ENCODE measurements at places on chromosomes 1 and 21. TPM values are rescaled to one million over a fixed set of nuclear protein-coding genes. Genes with fewer than 3 reads are reported as not detected.
A peak's percentile ranks its signal among the peaks of the same experiment; 100 is the strongest.

DNA sequence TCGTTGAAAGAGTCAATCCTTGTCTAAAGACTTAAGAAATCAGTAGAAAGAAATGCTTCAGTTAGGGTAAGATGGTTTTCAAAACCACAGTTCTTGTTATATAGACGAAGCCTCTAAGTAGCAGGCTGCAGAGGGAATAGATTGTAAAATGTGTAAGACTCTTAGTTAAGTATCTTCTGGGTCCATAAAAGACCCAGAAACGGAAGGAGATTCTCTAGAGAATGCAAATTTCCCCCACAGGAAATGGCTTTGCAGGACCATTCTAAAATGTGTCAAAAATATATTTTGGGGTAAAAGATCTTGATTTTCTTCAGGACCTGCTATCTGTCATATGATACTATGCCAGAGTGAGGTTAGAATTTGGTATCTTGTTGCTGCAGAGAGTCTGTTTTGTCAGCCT, 13.4 kb downstream of the OR2T1 start:
- no peak for DNase-seq

- DNase-seq: no peak
These were observed 77.7 kb downstream of the CD46 start for GRCh38 chr1:207829576-207829975.

- no peak for DNase-seq
These were observed 277.0 kb upstream of the C1orf105 start for GRCh38 chr1:172143384-172144055.

- no peak for DNase-seq
These were observed 59.3 kb upstream of the ABCD3 start for GRCh38 chr1:94358630-94359599.

DNA sequence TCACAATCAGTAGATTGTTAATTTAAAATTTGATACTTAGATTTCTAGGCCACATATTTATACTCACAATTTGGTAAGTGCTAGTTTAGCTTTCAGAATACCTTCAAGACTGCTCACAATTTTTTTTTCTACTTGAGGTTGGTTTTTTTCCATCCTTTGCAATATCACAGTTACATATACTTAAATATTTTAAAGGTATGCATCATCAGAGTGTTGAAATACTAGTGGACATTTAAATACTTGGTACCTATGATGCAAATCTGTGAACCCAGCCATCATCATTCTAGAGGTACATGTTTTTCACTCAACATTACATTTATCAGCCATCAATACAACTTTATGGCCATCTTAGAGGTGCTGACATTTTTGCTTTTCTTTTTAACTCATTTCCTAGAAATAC, 6.2 kb upstream of the LRRC40 start:
- DNase-seq: no peak

- DNase-seq: no peak
These were observed 954 bp downstream of the RSBN1 start for GRCh38 chr1:113811156-113811887.

DNA sequence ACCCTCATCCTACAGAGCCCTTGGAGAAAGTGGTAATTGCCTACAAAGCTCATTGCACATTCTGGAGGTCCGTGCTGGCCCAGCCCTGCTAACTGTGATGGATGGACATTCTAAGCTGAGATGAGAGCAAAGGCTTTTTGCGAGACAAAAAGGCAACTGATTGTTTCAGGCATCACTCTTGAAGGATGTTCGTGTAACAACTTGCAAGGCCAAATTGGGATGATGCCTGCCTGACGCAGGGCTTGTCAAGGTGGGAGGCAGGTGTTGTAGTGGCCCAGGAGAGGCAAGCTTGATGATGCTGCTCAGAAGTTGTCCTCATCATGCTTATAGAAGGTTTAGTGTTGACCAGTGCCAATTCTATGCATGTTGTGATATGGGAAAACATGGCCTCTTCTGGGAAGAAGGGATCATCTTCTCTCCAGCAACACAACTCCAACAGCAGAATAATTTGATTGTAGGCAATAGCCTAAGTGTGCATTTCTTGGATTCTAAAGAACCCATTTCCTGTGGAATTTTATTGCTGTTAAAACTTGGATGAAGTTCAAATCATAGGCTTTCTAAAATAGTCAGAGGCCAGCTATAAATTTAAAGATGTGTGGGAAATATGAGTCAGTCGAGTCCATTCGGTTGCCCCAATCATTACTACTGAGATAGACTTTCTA, 102.5 kb upstream of the COA6 start:
- DNase-seq: no peak

DNA sequence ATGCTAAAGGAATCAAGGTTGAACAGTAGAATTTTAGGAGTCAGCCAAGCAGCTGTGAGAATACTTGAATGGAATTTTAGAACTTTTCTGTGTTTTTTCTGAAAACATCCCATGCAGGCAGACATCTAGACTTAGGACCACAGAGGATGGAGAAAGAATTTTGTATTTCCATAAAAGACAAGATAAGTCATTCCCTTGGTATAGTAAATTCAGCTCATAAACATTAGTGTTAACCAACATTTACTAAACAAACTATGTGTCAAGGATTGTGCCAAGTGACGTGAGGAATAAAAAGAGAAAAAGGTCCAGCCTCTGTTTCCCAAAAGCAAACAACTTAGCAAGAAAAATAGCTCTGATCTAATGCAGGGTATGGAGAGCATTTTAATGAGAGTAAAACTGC, 210.2 kb upstream of the NR5A2 start:
- no peak for DNase-seq

DNA sequence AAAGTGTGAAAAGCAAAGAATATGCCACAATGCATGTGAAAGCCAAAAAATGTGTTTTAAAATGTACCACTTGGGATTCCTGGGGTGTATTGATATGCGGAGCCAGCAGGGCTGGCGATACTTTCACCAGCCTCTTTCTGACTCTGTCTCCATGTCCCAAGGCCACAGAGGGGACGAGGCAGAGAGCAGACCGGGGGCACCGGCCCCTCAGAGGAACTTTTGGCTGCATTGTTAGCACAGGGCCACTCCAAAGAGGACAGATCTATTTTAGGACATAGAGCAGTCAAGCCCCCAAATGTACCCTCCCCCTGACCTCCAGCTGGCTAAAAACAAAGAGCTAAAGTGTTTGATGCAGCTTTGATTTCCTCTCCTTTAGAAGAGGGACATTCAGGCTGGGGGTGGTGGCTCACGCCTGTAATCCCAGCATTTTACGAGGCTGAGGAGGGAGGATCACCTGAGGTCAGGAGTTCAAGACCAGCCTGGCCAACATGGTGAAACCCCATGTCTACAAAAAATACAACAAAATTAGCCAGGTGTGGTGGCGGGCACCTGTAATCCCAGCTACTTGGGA, 25.6 kb upstream of the ZNF436 start:
- DNase-seq: no peak

- peak; percentile 87 for DNase-seq
These were observed 65.3 kb downstream of the ZNF697 start for GRCh38 chr1:119582801-119583200.

GRCh38 chr1:32716312-32717148, 14.0 kb upstream of the SYNC start:
- DNase-seq: no peak

- DNase-seq: no peak
These were observed 18.2 kb downstream of the COQ8A start for GRCh38 chr1:226958300-226958699.

DNA sequence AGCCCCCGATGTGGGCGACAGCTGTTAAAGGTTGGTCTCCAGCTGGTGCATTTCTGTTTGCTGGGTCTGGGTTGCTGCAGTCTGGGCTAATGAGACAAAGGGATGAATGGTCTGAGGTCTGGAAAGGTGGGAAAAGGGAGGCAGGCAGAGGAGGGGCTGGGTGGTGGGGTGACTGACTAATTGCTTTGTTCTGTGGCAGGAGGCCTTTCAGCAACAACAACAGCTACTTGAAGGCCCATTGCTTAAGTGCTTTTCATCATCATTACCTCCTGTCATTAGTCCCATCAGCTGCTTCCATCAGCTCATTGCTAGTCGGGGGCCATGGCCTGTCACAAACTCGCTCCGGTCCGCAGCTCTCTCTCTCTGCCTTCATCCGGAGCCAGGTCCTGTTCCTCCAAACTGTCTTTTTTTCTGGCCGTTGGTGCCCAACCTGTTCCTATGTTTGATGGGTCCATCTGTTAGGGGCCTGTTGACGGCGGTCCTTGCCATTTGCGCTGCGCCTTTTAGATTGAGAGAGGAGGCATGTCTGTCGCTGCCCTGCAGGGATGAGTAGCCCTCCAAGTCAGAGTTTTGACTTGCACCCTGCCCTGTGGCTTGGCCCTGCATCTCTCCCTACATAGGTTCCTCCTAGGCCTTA, 105.6 kb upstream of the PLXNA2 start:
- DNase-seq: no peak

DNA sequence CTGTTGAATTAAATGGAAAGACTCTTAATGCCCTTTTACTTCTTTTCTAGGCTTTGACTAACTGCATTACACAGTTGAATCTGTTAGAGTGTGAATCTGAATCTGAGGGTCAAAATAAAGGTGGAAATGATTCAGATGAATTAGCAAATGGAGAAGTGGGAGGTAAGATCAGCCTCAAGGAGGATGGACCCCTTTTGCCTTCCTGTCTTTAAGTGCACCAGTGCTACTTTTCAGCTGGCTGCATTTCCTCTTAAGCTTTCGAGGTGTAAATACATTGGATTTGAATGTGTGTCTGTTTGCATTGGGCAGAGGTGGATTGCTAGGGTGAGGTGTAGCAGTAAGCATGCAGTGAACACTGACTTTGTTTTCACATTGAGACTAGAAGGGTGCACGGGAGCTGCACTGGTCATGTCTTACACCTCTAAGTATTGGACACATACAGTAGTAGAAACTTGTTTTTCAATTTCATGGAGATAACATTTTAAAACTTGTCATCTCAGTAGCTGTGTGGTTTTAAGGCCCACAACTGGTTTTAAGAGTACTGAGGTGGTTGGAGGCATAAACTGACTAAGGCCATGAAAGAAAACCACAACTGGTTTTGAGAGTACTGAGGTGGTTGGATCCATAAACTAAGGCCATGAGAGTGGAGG, 35.4 kb downstream of the MIA3 start:
- DNase-seq: no peak

DNA sequence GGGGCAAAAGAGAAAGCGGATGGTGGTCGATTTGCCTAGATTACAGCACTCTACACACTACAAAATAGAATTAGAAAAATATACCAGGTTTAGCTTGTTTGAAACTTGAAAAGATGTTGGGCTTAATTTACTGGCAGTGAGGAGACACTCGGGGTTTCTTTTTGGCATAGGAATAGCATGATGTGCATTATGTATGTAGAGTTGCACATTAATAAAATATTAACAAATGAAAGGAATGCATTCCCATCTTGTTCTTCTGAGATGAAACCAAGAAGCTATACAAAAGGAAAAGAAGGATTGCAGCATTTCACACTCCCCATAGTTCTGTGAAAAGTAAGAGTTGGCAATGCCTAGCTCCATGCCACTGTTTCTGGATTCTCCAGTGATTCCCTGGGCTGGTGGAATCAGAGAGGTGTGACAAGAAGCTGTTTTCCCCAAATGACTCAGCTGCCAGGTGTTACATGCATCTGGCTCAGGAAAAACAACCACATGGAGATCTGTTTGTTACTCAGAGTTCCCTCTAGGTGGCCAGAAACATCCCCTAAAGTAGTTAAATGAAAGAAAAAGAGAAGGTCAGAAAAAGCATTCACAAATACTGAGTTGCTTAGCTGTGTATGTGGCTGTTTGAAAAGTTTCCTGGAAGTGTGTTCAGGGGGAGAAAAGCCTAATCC, 115.6 kb downstream of the UCK2 start:
- peak; percentile 1 for DNase-seq

- no peak for DNase-seq
These were observed 1.2 kb downstream of the PTP4A2 start for GRCh38 chr1:31936981-31937299.

- DNase-seq: no peak
These were observed 28.1 kb downstream of the KMO start for GRCh38 chr1:241560146-241560848.

The POMGNT1 gene
- total RNA-seq: 88.9 TPM

The PTPN7 gene
- not detected for total RNA-seq

The FOXO6 gene
- 0.99 TPM for total RNA-seq

The VANGL2 gene
- total RNA-seq: 17.7 TPM

The FCRLB gene
- 0.27 TPM for total RNA-seq

The TRAF3IP3 gene
- total RNA-seq: not detected

The MANEAL gene
- total RNA-seq: 5.2 TPM

The VAV3 gene
- not detected for total RNA-seq

The GOLT1A gene
- total RNA-seq: not detected

The REN gene
- total RNA-seq: not detected

The ADAMTS5 gene
- total RNA-seq: 65.0 TPM

The LCE2B gene
- total RNA-seq: not detected

The SHE gene
- total RNA-seq: not detected

The ACTL8 gene
- total RNA-seq: not detected

The MINDY1 gene
- 24.3 TPM for total RNA-seq
